ENCODE measurements at places on chromosomes 12 and 14. TPM values are rescaled to one million over a fixed set of nuclear protein-coding genes. Genes with fewer than 3 reads are reported as not detected.

RTL1 gene
- total RNA-seq, result 0.49 TPM

TAPBPL gene
- total RNA-seq, result 15.7 TPM

VRTN gene
- not detected for total RNA-seq

GLIPR1 gene
- total RNA-seq, result 12.7 TPM

WNT1 gene
- total RNA-seq, result not detected

PKP2 gene
- 24.0 TPM for total RNA-seq

EGLN3 gene
- 31.7 TPM for total RNA-seq

SOAT2 gene
- total RNA-seq, result 0.44 TPM

CELA1 gene
- not detected for total RNA-seq

TMEM63C gene
- 1.6 TPM for total RNA-seq

NKX2-8 gene
- not detected for total RNA-seq

KRT7 gene
- 12.1 TPM for total RNA-seq

RPGRIP1 gene
- total RNA-seq, result 32.9 TPM

A2ML1 gene
- total RNA-seq, result 4.5 TPM

SMOC1 gene
- total RNA-seq, result 25.9 TPM

DRAM1 gene
- total RNA-seq, result 3.3 TPM

SLC7A7 gene
- total RNA-seq, result 4.1 TPM

GPR84 gene
- total RNA-seq, result 0.16 TPM

TAS2R8 gene
- total RNA-seq, result not detected

SYT1 gene
- total RNA-seq, result 138 TPM

NTF3 gene
- total RNA-seq, result 3.3 TPM

CPM gene
- 12.9 TPM for total RNA-seq

TCTN2 gene
- 24.1 TPM for total RNA-seq

PRICKLE1 gene
- total RNA-seq, result 21.8 TPM

All from camera-type eye (tissue), 1 donor.